ENCODE measurements at places on chromosomes 5 and 9.

DNA sequence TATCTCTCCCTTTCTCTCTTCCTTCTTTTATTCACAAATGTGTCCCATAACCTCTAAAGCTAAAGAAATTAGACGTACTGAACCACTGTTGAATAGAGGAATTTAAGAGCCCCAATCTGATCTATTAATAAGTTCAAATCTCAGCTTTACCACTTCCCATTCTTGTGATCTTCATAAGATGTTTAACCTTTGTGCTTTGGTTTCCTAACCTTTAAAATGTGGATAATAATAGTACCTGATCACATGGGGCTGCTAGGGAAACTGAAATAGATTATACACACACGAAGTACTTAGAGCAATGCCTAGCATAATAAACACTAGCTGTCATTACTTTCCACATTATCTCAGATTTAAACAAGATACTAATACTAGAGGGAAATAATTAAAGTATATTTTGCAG is 324.3 kb upstream of the SEMA6A start:
- DNase-seq = no peak

- no peak for DNase-seq
These were observed 2120.7 kb downstream of the MAT2B start for GRCh38 chr5:165626161-165626560.

- no peak for DNase-seq
These were observed 2.6 kb downstream of the IGFBPL1 start for GRCh38 chr9:38421498-38422211.

DNA sequence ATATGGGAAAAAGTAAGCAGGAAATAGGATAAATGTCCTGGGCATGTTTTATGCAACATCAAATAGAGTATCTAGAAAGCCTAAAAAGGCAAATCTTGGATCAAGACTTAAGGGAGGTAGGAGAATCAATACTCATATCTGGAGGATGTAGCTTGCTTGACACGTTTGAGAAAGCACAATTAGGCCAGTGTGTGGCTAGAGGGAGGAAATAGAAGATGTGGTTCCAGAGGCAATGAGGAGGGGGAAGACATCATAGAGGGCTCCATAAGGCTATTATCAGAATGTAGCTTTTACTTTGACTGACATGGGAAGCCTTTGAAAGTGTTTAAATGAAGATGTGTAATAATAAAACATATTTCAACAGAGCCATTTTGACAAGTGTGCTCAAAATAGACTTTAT is 200.7 kb upstream of the CDH12 start:
- no peak for DNase-seq

DNA sequence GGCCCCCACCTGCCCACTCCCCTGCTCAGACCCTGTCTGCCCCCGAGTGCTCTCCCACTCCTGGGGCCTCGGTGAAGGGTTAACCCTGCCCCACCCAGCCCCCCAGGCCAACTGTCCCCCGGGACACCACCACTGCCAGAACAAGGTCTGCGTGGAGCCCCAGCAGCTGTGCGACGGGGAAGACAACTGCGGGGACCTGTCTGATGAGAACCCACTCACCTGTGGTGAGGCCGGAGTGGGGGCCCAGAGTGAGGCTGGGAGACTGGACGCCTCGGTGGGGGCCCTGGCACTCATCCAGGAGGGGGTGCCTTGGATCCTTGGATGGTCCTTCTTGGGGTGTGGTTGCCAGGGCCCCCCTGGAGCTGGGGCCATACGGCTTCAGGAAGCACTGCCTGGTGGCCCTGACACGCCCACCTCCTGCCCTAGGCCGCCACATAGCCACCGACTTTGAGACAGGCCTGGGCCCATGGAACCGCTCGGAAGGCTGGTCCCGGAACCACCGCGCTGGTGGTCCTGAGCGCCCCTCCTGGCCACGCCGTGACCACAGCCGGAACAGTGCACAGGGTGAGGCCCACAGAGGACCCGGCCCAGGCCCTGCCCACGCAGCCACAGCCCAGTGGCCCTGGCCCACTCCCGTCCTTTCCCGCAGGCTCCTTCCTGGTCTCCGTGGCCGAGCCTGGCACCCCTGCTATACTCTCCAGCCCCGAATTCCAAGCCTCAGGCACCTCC is 2.1 kb downstream of the MAMDC4 start:
- DNase-seq = no peak

- no peak for DNase-seq
These were observed 126.7 kb upstream of the GRHPR start for GRCh38 chr9:37295796-37296195.

DNA sequence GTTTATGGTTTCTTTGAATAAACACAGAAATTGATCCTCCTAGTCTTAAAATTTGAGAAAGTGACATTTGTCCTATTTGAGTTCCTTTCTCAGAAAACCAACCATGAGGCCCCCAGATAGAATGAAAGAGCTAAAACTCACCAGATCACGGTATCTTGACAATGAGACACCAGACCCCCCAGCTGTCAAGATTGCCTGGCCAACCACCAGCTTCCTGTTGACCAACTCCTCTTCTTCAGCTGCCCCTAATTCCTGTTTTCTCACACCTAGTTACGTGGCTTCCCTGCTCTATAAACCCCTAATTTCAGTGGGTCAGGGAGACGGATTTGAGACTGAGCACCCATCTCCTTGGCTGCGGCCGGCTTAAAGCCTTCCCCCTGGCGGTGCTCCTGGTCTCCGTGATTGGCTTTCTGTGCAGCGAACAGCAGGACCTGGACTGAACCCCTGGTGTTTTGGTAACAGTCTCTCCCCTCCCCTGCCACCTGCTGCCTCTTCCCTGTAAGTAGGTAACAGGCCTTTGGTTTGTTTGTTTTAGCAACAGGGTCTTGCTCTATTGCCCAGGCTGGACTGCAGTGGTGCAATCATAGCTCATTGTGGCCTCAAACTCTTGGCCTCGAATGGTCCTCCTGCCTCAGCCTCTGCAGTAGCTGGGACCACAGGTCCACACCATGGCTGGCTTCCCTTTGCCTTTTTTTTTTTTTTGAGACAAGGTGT is 4.8 kb upstream of the ENTPD2 start:
- DNase-seq = no peak

DNA sequence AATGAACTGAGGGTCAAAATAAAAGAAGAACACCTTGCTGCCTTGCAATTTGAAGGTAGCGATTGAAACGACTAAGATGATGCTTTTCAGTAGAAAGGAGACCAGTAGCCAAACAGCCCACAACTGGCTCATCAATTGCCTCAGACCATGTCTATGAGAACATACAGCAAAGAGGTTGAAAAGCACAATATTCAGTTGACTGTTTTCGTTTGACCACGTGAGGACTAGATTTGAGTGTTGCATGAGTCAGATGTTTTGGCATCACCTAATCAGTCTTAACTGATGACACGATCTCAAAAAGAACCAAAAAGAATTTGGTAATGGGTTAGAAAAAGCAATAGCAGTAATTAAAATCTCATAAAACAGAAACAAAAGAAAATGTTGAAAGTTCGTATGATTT is 82.7 kb upstream of the IL7R start:
- DNase-seq = no peak

- DNase-seq = no peak
These were observed 156.8 kb downstream of the MAPKAP1 start for GRCh38 chr9:125549891-125550885.

Data from spinal cord (tissue), 10 donors.